Mesothelial cell of epicardium (in vitro differentiated cells): ENCODE measurements at places on chromosomes 2 and 18. TPM values are rescaled to one million over a fixed set of nuclear protein-coding genes. Genes with fewer than 3 reads are reported as not detected.
A peak's percentile ranks its signal among the peaks of the same experiment; 100 is the strongest.

Gene CCDC148
- total RNA-seq: 2.8 to 3.2 TPM (median 3.1 TPM) in 3 replicates

Gene PAX3
- 0.25 to 0.41 TPM in 2 of 3 replicates, not detected in the other for total RNA-seq

Gene PDE11A
- total RNA-seq: 22.9 to 25.6 TPM (median 23.9 TPM) in 3 replicates

Gene CKAP2L
- total RNA-seq: 8.4 to 8.9 TPM (median 8.6 TPM) in 3 replicates

Gene KCNG2
- total RNA-seq: 0.14 TPM in 1 of 3 replicates, not detected in the others

Gene NAPG
- 24.0 to 27.2 TPM (median 26.1 TPM) in 3 replicates for total RNA-seq

Gene RGPD3
- total RNA-seq: 0.09 to 0.18 TPM (median 0.18 TPM) in 3 replicates

Gene NYAP2
- total RNA-seq: not detected in 3 replicates

GRCh38 chr2:6602471-6602870 is 263.2 kb downstream of the CMPK2 start:
- no peaks in the 10 kb centered on the region for H3K4me1 ChIP-seq
- H3K27me3 ChIP-seq: no peaks in the 10 kb centered on the region
- peaks cover 3% of the 10 kb centered on the region for H3K36me3 ChIP-seq
- no peak for DNase-seq
- no peak overlapping the region for H3K4me3 ChIP-seq

DNA sequence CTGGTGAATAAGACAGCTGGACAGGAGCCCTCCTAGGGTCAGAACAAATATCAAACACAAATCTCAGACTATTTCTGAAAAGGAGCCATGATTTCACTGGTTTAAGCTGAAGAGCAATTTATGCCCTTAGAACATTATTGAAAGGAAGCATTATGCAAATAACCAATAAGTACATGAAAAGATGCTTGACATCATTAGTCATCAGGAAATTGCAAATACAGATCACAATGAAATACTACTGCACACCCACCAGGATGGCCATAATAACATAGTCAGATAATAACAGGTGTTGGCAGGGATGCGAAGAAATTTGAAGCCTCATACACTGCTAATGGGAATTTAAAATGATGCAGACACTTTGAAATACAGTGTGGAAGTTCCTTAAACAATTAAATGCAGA is 176.4 kb upstream of the RAB6C start:
- H3K4me3 ChIP-seq: no peak overlapping the region
- H3K27ac ChIP-seq: peak overlapping the region; percentile 75
- no peaks in the 10 kb centered on the region for H3K36me3 ChIP-seq
- DNase-seq: no peak
- H3K4me1 ChIP-seq: peaks cover 59% of the 10 kb centered on the region

DNA sequence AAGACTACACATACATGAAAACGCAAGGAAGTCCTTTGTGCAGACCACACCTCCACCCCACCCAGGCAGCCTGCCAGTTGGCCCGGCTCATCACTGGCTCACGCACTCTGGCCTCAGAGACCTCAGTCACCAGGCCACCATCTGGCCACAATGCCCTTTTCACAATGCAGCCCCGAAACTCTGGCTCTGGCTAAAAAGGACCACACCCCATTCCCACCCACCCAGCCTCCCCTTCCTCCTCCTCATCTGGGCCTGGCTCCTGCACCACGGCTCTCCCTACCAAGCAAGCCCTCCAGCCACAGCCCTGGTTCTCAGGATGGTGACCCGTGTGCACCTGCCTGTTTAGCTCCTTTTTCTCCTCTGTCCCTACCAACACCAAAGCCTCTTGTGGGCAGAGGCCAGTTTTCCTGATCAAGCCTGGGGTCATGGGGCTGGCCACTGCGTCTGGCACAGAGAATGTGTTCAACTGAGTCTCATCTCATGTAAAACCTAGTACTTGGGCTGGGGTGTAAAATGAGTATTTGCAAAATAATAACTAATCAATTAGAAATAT is 7.4 kb downstream of the HDAC4 start:
- H3K4me3 ChIP-seq: no peak overlapping the region
- H3K27me3 ChIP-seq: no peaks in the 10 kb centered on the region

DNA sequence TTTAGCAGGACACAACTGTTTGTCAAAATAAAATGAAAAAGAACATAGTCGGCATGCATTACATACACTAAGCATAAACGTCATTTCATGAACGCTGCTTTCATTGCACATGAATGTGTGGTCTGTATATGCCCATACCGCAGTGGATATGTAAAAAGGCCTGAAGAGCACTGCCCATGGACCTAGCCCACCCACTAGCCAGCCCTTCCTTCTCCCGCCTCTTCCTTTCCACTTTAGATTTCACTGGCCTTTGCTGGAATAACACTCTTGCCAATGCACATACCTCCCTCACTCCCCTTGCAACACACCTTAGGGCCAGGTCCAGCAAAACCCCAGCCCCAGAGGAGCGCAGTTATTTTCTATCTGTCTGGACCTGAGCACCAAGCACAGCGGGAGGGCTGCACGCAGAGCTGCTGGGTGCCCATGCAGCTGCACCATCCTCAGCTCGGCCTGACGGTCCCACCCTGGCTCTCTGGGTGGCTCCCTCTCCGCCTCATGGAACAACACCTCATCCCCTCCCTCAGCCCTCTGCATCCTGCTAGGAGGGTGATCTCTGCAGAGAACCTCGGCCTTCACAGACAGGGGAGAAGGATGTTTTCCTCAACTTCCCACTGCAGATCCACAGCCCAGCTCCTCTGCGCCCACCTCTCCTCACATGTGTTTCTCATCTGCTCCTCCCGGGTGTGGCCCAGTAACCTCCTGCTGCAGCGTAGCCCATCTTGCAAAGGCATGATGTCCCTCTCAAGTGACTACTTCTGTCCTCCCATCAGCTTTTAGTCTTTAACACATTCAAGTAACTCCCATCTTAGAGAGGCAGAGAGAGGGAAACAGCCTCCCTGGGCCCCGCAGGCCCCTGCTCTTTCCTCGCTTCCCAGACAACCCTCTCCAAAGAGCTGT is 72.7 kb downstream of the FBXO15 start:
- peaks cover 30% of the 10 kb centered on the region for H3K27me3 ChIP-seq
- no peaks in the 10 kb centered on the region for H3K36me3 ChIP-seq
- H3K27ac ChIP-seq: no peak overlapping the region

DNA sequence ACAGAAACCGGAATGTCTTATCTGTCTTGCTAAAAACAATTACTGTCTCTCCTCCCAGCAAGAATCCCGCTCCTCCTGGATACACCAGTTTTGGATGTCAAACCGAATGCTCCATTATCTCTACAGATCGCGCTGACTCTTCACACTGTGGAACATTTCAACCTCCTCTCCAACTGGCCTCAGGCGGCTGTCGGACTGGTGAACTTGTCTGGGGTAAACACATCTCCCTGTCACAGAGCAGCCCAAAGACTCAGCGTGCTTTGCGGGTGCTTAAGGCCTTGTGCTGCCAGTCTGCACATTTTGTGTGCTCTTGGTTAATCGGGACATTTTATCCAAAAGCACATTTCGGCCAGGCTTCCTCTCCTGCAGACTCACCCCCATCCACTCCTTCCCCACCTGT is 173.1 kb downstream of the ICOS start:
- DNase-seq: no peak
- H3K4me1 ChIP-seq: peaks cover 65% of the 10 kb centered on the region
- peak overlapping the region; percentile 93 for H3K27ac ChIP-seq
- H3K27me3 ChIP-seq: no peaks in the 10 kb centered on the region

DNA sequence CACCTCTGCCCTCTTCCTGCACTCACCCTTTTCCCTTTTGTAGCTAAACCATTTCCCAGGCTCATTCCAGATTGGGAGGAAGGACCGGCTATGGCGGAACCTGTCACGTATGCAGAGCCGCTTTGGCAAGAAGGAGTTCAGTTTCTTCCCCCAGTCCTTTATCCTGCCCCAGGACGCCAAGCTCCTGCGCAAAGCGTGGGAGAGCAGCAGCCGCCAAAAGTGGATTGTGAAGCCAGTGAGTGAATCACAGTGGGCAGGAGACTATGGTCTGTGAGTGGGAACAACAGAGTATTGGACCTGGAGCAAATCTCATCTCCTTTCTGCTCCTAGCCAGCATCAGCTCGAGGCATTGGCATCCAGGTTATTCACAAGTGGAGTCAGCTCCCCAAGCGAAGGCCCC is 35.0 kb upstream of the CYP27A1 start:
- DNase-seq: no peak
- no peak overlapping the region for H3K27ac ChIP-seq

- H3K27me3 ChIP-seq: no peaks in the 10 kb centered on the region
- H3K4me1 ChIP-seq: peaks cover 2% of the 10 kb centered on the region
- H3K36me3 ChIP-seq: peaks cover 5% of the 10 kb centered on the region
- DNase-seq: no peak
Observed at GRCh38 chr2:191512216-191512835, 165.6 kb upstream of the NABP1 start.

DNA sequence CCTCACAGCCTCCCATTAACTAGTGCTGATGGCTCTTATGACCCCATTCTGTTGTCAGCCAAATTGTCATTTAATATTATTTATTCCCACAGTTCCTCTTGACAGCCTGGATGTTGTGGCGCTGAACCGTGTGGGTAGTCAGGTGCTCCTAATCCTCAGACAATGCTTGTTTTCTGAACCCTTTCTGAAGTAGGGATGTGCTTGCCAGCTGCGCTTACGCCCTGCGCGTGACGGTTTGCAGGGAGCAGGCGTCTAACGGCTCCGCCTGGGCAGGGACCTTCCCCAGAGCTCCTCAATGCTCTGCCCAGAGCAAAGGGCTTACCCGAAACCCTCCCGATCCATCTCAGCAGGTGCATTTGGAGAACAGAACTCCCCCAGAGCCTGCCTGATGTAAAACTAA is 358.2 kb upstream of the MYT1L start:
- H3K4me3 ChIP-seq: no peak overlapping the region
- no peak overlapping the region for H3K27ac ChIP-seq
- no peak for DNase-seq
- H3K27me3 ChIP-seq: peaks cover 44% of the 10 kb centered on the region
- H3K4me1 ChIP-seq: peaks cover 3% of the 10 kb centered on the region

GRCh38 chr2:76194031-76194775 is 483.5 kb upstream of the GCFC2 start:
- peaks cover 2% of the 10 kb centered on the region for H3K27me3 ChIP-seq
- H3K36me3 ChIP-seq: no peaks in the 10 kb centered on the region
- H3K4me3 ChIP-seq: no peak overlapping the region
